ENCODE measurements at places on chromosomes 11 and 22.

GRCh38 chr11:468493-468892 lies 18.4 kb downstream of the PTDSS2 start:
- DNase-seq = peak; percentile 63

DNA sequence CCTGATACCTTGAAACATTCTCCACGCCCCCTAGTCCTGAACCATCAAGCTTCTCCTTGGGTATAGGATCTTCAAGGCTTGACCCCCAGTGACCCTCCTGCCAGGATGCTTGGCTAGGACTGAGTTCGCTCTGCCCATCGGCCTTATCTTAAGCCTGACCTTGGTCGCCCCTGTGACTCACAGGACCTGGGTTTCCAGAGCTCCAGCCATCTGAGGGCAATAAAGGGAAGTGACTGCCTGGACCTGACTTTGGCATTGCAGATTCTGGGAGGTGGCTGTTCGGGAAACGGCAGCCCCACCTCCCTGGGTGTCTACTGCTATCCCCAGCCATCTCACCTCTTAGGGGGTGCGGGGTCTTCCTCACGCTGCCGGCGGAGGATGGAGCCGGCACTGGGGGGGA lies 15.4 kb downstream of the CARD10 start:
- no peak for DNase-seq

DNA sequence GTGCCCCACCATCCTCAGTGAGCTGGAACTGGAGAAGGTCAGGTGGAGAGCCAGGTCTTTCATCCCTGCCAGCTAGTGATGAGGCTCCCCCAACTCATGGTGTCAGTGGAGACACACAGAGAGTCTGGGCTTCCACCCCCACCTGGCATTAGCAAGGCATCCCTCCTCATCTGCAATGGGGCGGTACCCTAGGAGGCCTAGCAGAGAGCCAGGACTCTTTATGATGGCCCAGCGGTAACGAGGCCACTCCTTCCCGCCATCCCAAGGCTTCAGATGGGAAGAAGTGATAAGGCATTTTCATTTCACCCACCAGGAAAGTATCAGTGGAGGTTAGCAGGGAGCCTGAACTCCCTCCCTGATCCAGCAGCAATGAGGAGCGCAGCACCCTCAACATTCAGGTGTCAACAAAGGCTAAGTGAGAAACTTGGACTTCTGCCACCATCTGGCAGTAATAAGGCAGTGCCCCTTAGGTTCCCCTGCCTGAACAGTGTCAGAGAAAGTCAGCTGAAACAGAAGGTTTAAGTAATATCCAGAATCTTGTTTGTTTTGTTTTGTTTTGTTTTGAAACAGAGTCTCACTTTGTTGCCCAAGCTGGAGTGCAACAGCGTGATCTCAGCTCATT lies 40.5 kb upstream of the FBLN1 start:
- no peak for DNase-seq

- no peak for DNase-seq
Observed at GRCh38 chr22:19064354-19065054, 57.7 kb downstream of the DGCR2 start.

DNA sequence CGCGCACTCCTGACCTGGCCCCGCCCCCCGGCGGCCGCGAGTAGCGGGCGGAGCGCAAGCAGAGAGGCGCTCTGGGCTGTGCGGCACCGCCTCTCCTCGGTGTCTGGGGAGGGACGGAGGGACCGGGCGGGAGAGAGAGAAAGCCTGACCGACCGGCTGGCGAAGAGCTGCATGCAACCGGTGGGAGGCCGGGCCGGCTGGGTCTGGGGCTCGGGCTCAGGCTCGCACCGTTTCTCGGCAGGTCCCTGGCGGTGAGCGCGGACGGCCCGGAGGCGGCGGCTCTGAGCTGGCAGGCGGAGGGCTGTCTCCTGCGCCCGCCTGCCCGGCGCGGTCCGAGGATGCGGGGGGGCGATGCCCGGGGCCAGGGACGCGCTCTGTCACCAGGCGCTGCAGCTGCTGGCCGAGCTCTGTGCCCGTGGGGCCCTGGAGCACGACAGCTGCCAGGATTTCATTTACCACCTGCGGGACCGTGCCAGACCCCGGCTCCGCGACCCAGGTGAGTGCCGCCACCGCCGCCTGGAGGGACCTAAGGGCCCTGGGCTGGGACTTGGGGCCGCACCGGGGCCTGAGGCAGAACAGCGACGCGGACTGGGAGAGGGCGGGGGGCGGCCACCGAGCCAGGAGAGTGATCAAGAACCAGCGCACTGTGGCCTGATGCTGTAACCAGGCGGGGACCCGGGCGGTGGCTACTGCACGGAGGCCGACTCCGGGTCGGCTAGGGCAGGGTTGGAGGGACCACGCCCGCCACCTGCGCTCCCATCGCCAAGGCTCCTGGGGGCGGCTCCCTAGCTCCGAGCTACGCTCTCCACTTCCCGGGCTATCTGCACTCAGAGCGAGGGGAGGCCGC lies at the start of gene SYT9:
TSS of gene SYT9 (plus strand) at position 69 of the 847 bp plus-strand sequence. CDS start at position 352, 283 bp downstream.
- DNase-seq = peak; percentile 11

DNA sequence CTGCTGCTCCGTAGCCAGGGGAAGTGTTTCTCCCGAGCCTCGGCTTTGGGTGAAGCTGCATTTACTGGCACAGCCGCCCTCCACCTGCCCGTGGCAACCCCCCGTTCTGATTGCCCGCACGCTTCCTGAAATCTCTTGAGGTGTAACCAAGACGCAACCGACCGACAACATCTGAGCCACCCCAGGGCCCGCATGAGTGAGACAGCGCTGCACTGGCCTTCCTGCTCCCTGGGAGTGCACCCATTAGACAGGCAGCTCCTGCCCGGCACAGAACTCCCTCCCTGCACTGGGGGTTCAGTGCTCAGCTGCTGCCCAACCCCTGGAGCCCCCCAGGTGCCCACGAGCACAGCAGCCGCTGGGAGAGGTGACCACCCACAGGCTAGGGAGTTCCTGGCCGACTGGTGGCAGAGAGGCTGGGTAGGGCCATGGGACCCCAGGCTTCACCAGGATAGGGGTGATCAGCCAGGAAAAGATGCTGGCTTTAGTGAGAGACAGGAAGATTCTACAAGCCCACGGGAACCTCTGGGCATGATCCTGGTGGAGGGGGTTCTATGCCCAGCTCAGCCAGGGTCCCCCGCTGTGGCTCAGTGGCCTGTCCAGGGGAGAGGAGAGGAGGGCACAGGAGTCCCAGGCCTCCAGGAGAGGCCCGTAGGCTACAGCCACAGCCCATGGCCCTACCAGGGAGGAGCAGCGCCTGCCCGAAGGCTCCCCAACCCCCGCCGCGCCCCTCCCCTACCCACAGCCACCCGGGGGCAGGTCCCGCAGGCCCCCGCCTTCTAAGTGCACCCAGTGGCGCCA lies 14.6 kb downstream of the PLXNB2 start:
- DNase-seq = no peak

- no peak for DNase-seq
Observed at GRCh38 chr11:36306888-36307287, 10.8 kb downstream of the PRR5L start.

- DNase-seq = no peak
Observed at GRCh38 chr11:55707029-55707428, 45.0 kb downstream of the OR4C6 start.

DNA sequence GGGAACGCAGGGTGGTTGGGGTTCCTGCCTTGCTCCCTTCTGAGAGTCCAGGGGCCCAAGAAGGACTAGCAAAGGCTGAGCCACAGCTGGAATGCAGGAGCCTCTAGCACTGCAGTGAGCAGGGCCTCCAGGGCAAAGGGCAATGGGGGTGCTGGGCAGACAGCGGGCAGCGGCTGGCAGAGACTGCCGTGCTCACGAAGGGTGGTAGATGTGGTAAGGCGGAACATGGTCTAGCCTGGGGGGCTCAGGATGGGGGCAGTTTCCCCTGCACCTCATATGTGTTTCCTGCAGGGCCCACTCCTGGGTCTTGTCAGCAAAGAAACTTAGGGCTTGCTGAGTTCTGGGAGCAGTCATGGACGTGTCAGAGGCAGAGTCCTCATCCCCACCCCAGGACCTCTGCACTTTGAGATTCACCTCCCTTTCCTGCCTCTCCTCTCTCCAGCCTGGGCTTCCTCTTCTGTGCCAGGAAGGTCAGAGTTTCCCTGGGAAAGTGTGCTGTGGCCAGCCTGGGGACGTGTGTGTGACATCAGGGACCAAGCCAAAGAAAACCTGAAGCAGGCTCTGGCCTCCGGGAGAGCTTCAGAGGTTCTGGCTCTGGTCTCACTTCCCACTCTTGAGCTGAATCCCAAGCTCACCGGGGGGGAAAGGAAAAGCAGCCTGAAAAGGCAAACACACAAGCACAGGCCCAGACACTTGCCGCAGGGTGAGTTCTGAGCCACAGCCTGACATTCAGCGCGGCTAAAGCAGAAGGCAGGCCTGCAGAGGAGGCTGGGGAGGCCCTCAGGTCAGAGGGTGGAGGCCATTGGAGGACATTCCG lies 4.4 kb downstream of the MOGAT2 start:
- DNase-seq = no peak

Data from NCI-H2227 treated with DMSO at 0.1 percent for 48 hours (cell line).